ENCODE measurements at places on chromosomes 5 and 9. TPM values are rescaled to one million over a fixed set of nuclear protein-coding genes. Genes with fewer than 3 reads are reported as not detected.
A peak's percentile ranks its signal among the peaks of the same experiment; 100 is the strongest.

C9orf153 gene
- 0.41 TPM for total RNA-seq

TMEM252 gene
- not detected for total RNA-seq

WASHC1 gene
- total RNA-seq: 17.8 TPM

RANBP17 gene
- total RNA-seq: not detected

F12 gene
- 3.5 TPM for total RNA-seq

TRPM6 gene
- total RNA-seq: 0.05 TPM

DNA sequence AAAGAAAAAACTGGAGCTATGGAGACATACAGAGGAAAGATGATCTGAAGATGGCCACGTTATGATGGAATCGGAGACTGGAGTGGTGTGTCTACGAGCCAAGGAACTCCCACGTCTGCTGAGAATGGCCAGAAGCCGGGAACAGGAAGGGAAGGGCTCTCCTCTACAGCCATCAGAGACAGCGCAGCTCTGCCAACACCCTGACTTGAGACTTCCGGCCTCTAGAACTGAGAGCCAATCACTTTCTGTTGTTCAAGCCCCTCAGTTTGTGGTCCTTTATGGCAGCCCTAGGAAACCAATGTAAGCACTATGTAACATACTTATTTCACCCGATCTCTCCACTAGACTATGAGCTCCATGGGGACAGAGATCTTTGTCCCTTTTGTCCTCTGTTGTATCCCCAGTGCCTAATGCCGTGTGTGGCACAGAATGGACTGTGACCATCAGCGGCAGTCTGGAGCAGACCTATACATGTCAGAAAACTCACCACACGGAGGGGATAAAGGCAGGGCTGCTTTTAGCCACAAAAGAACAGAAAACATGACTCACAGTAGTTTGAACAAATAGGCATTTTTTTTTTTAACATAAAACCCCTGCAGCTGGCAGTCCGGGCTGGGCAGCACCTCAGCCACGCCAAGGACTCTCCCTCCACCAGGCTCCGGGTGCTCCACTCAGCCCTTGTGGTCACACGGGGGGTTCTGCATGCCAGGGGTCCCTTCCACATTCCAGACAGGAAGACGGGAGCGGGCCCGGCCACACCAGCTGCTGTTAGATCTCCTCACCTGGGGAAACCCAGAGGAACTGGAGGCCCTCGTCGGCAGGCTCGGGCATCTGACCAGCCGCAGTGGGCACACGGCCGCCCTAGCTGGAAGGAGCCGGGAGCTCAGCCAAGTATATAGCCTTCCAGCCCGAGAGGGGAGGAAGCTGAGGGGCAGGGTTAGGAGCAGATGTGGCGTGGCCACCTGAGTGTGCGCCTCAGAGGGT lies 16.1 kb upstream of the MXD3 start:
- H3K4me1 ChIP-seq: peaks cover 19% of the 10 kb centered on the region
- H3K36me3 ChIP-seq: peaks cover 32% of the 10 kb centered on the region
- H3K27ac ChIP-seq: peak overlapping the region; percentile 72
- DNase-seq: no peak
- H3K4me3 ChIP-seq: no peak overlapping the region

DNA sequence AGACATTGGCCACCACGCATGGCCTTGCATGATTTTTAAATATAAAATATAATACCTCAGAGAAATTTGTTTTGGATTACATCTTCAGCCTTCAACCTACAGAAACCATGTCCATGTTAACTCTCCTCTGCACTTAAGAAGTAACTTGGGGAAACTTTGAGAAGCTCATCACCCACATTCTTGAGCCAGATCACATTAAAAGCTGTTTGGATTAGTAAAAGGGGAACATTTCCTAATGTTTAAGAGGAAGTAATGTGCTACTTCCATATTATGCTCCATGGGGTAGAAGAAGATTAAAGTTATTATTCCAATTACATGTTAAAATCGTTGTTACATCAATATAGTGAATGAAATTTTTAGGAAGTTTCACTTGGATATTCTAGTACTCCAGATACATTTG lies 10.4 kb upstream of the CEP120 start:
- H3K4me3 ChIP-seq: no peak overlapping the region
- no peaks in the 10 kb centered on the region for H3K36me3 ChIP-seq
- no peak overlapping the region for H3K27ac ChIP-seq
- no peak for DNase-seq

DNA sequence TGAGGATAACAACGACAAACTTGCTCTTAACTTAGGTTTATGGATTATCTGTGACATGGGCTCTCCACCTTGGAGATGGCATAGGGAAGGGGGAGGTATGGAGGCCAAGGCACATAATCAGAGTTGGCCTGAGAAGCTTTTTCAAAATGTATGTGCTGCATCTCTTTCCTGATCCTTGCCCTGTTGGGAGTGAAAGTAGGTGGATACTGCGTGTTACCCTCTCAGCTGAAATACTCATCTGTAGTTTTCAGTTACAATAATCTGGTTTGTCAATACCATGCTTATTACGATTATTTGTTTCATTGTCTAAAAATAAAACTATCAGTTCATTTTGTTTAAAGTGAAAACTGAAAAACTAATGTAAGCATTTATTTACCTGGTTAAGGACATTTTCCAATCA lies 86.7 kb downstream of the SLC44A1 start:
- peaks cover 5% of the 10 kb centered on the region for H3K4me1 ChIP-seq
- H3K27ac ChIP-seq: no peak overlapping the region
- H3K36me3 ChIP-seq: no peaks in the 10 kb centered on the region
- H3K4me3 ChIP-seq: no peak overlapping the region
- H3K27me3 ChIP-seq: peaks cover 6% of the 10 kb centered on the region
- DNase-seq: no peak

GRCh38 chr9:81377921-81378320 lies 311.4 kb downstream of the TLE1 start:
- H3K4me3 ChIP-seq: no peak overlapping the region
- no peak overlapping the region for H3K27ac ChIP-seq
- no peaks in the 10 kb centered on the region for H3K36me3 ChIP-seq
- no peaks in the 10 kb centered on the region for H3K4me1 ChIP-seq
- no peak for DNase-seq

DNA sequence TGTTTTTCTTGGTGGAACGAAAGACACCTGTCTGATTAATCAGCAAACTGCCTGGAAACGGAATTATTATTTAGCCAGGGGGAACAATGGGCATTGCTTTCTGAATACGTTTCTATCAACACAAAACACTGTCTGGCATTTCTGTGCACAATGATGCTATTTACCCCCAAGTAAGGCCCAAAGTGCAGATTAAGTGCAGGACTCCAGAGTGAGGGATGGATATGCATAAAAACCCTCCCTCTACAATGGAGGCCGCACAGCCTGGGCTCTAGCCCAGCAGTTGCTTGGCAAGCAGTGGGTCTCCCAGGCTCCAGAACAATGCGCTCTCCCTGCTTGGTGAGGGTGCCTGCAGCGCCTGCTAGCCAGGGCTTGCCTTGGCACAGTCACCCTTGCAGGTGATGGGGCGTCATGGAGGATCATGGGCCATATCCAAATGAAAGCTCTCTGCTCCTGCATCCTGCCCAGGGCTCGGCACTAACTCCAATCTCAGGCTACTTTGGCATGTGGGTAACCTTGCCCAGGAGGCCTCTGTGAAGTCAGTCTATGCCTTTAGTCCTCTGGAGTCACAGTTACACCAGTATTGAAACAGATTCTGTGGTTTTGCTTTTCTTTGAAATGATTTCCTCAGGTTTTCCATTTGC lies 11.5 kb upstream of the SPATA24 start:
- H3K4me1 ChIP-seq: peaks cover 59% of the 10 kb centered on the region
- peaks cover 59% of the 10 kb centered on the region for H3K36me3 ChIP-seq
- peak overlapping the region; percentile 66 for H3K4me3 ChIP-seq
- no peaks in the 10 kb centered on the region for H3K27me3 ChIP-seq

- no peaks in the 10 kb centered on the region for H3K36me3 ChIP-seq
- no peaks in the 10 kb centered on the region for H3K4me1 ChIP-seq
- peaks cover 2% of the 10 kb centered on the region for H3K27me3 ChIP-seq
Measured at GRCh38 chr9:83238871-83239640, 176.1 kb upstream of the RASEF start.

DNA sequence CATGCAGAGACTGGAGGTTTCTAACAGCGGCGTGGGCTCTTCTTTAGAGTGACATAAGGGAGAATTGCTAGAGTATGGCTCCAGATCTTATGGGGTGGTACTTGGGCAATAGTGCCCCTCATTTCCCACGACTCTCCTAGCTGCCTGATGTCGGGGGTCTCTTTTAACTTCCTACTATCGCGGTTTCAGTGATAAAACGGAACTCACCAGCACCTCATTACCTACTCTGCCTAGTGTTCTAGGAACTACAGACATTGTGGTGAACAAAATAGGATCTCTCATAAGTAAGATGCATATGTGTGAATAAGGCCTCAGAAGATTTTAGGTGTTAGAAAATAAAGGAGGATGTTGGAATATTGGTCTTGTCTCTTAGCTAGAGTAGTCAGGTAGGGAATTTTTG lies 1.1 kb downstream of the ICE1 start:
- no peak for DNase-seq
- peaks cover 16% of the 10 kb centered on the region for H3K4me1 ChIP-seq
- peaks cover 5% of the 10 kb centered on the region for H3K36me3 ChIP-seq
- no peaks in the 10 kb centered on the region for H3K27me3 ChIP-seq
- no peak overlapping the region for H3K4me3 ChIP-seq

GRCh38 chr5:79076819-79077218 lies 7.3 kb downstream of the BHMT2 start:
- peaks cover 9% of the 10 kb centered on the region for H3K4me1 ChIP-seq
- DNase-seq: no peak
- H3K36me3 ChIP-seq: no peaks in the 10 kb centered on the region
- H3K4me3 ChIP-seq: no peak overlapping the region
- no peak overlapping the region for H3K27ac ChIP-seq

DNA sequence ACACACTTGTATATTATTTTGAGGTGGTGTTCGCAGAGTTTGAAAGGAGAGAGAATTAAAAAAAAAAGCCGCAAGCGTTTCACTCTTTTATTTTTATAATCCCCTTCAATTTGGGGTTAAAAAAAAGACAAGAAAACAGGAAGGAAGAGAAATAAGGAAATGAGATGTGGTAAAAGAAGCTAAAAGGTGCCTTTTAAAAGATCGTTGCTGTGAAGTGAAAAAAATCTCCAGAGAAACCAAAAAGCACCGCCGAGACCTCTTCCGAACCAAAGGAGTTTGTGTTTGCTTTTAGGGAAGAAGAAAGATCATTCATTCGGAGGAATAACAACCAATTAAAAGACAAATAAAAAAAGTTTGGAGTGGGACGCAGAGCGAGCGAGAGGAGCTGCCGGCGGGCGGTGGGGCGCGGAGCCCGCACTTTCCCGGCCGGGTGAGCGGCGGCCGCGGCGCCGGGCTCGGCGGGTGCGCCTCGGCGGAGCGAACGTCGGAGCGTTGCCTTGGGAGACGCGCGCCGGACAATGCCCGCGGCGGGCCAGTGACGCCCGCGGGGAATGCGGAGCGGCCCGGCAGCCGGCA lies 355 bp downstream of the TLE4 start:
- no peak for DNase-seq
- peaks cover 3% of the 10 kb centered on the region for H3K27me3 ChIP-seq
- peaks cover 31% of the 10 kb centered on the region for H3K4me1 ChIP-seq
- H3K4me3 ChIP-seq: no peak overlapping the region
- H3K36me3 ChIP-seq: peaks cover 28% of the 10 kb centered on the region
- H3K27ac ChIP-seq: no peak overlapping the region

DNA sequence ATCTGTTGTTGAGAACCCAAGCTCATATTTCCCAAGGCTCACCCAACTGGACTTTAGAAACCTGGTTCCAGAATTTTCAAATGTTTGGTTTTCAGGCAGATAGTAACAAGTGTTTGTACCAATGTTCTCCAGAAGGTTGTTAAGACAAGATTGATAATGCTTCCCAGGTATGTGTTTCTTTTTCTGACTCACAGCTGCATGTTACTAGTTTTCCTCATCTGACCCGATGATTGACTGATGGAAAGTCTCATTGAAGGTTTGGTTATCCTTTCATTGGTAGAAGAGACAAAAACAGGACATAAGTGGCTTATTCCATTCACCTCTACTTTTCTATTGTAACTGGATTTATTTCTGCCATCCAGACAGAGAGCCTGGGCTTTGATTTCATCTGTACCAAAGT lies 10.4 kb downstream of the BASP1 start:
- H3K27ac ChIP-seq: no peak overlapping the region
- no peaks in the 10 kb centered on the region for H3K27me3 ChIP-seq
- no peaks in the 10 kb centered on the region for H3K36me3 ChIP-seq

GRCh38 chr9:26341545-26341944 lies 551.1 kb downstream of the CAAP1 start:
- H3K27me3 ChIP-seq: no peaks in the 10 kb centered on the region
- H3K27ac ChIP-seq: no peak overlapping the region
- DNase-seq: no peak
- H3K4me3 ChIP-seq: no peak overlapping the region
- H3K4me1 ChIP-seq: no peaks in the 10 kb centered on the region

- no peak overlapping the region for H3K27ac ChIP-seq
- no peaks in the 10 kb centered on the region for H3K36me3 ChIP-seq
- DNase-seq: no peak
- peaks cover 5% of the 10 kb centered on the region for H3K4me1 ChIP-seq
Measured at GRCh38 chr9:77582961-77583576, 65.1 kb downstream of the GNA14 start.

DNA sequence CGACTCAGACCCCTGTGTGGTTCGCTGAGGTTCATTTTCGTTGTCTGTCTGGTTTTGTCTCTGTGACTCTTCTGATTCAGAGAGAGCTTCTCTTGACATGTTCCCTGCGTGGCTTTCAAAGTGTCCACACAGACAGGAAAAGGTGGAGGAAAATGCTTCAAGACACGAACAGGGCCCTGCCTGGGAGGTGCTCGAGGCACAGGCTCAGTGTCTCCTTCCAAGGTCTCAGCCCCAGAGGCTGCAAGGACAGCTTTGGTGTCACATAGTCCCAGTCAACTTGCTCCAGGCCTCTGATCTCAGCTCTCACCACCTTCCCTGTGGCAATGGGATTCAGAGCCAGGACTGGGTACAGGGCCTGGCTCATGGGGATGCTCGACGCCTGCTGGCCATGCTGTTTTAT lies 51.6 kb upstream of the SARDH start:
- no peaks in the 10 kb centered on the region for H3K36me3 ChIP-seq
- no peak overlapping the region for H3K4me3 ChIP-seq
- peaks cover 4% of the 10 kb centered on the region for H3K4me1 ChIP-seq
- no peak overlapping the region for H3K27ac ChIP-seq

GRCh38 chr5:153445875-153446579 lies 44.4 kb upstream of the GRIA1 start:
- no peak overlapping the region for H3K4me3 ChIP-seq
- DNase-seq: no peak
- H3K27me3 ChIP-seq: no peaks in the 10 kb centered on the region
- no peaks in the 10 kb centered on the region for H3K4me1 ChIP-seq
- H3K36me3 ChIP-seq: no peaks in the 10 kb centered on the region

- H3K4me3 ChIP-seq: peak overlapping the region; percentile 76
- peaks cover 64% of the 10 kb centered on the region for H3K4me1 ChIP-seq
- H3K36me3 ChIP-seq: peaks cover 57% of the 10 kb centered on the region
- peak; percentile 90 for DNase-seq
- no peaks in the 10 kb centered on the region for H3K27me3 ChIP-seq
Measured at GRCh38 chr9:93064392-93065134, 6.1 kb downstream of the SUSD3 start.

- no peak overlapping the region for H3K4me3 ChIP-seq
- H3K27ac ChIP-seq: no peak overlapping the region
- no peaks in the 10 kb centered on the region for H3K4me1 ChIP-seq
- DNase-seq: no peak
- no peaks in the 10 kb centered on the region for H3K27me3 ChIP-seq
- H3K36me3 ChIP-seq: no peaks in the 10 kb centered on the region
Measured at GRCh38 chr5:79269733-79270166, 33.8 kb downstream of the JMY start.
